Activated CD8-positive, alpha-beta T cell treated with anti-CD3 and anti-CD28 coated beads, Interleukin-2, amount 10 ng/mL, durations not matched to agents 7 days and 5 days (primary cell): ENCODE measurements at places on chromosomes 5 and 9.

DNA sequence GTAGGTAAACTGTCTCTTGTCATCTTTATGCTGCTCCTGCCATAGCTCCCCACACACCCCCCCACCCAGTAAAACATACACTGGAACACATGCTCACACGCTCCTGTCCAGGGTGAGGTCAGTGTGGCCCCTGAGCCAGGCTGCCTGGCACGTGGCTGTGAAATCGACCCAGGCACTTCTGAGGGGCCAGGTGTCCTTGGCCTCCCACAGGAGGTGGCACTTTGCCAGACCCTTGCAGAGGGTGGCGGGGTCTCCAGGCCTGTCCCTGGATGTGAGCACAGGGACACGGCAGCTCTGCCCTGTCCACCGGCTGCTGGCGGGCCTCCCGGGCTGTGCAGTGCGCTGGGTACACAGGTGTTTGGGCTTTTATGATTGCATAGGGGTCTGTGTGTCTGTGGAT lies 10.0 kb upstream of the CRB2 start:
- no peak for DNase-seq

DNA sequence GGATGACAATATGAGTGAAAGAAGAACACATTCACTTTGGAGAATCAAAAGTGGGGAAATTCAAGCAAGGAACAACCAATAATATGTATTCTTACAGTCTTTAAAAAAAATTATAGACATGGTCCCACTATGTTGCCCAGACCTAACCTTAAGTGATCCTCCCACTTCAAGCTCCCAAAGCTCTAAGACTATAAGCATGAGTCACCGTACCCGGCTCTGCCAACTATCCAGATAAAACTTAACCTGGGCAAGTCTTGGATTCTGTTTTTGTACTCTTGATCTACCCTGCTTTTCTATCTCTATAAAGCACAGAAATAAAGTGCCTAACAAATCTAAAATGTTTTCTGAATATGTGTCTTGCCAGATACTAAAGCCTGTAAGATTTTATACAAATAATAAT lies 30.9 kb downstream of the CEMIP2 start:
- no peak for DNase-seq

DNA sequence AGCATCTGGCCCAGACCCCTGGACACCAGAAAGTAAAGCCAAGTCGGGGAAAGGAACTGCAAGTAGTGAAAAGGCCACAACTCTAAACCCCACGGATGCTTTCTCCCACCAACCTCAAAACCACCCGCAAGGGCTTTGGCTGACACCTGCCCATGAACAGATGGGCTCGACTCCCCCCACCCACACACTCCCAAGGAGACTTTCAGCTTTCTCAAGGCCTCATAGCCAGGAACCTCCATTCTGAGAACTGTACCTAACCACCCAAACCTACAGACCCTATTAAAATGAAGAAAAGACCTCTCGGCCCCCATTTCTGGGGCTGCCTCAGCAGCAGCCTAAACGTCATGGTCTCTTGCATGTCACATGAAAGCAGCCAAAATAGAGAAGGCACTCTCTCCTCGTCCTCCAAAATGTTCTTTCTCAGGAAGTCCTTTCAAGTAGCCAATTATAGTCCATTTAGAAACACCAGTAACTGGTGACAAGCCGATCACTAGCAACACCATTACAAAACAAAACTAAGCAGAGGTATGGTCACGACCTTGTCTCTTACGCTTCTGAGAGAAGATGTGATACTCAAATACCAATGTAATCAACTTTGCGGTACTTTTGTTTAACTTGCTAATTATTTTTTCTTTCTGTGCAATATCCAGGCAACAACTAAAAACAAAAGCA lies 2.9 kb downstream of the B4GALT1 start:
- DNase-seq, result no peak

DNA sequence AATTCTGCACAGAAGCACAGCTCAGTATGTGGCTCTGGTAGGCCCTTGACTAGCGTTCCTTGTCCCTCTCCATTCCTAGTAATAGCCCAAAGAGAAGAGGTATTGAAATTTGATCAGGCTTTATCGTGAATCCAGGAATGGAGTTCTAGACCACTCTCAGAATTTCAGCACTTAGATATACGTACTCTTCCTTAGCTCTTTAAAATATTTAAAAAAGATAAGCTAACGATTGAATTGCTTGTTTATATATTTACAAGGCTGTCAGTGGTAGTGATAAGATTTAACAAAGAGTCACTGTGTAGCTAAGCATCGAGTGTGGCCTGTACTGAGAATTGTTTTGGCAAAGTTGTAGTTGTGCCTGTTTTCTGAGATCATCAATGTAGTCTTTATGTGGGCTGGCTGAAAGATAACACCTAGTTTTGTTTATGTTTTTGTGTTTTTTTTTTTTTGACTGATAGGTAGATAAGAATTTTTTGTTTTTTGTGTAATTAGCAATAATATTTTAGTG lies 2.5 kb downstream of the KIAA1958 start:
- DNase-seq, result no peak

GRCh38 chr9:84062538-84062937 lies 81.9 kb downstream of the RMI1 start:
- DNase-seq, result no peak

GRCh38 chr9:137437691-137438590 lies 3.2 kb downstream of the ENTPD8 start:
- no peak for DNase-seq

- DNase-seq, result no peak
Measured at GRCh38 chr9:85332487-85332886, 409.3 kb downstream of the AGTPBP1 start.

GRCh38 chr9:70159630-70160029 lies 99.1 kb upstream of the SMC5 start:
- no peak for DNase-seq

- no peak for DNase-seq
Measured at GRCh38 chr5:5350101-5350500, 72.4 kb upstream of the ICE1 start.
